Thoracic aorta (tissue), 2 donors: ENCODE measurements at places on chromosomes 4 and X.

DNA sequence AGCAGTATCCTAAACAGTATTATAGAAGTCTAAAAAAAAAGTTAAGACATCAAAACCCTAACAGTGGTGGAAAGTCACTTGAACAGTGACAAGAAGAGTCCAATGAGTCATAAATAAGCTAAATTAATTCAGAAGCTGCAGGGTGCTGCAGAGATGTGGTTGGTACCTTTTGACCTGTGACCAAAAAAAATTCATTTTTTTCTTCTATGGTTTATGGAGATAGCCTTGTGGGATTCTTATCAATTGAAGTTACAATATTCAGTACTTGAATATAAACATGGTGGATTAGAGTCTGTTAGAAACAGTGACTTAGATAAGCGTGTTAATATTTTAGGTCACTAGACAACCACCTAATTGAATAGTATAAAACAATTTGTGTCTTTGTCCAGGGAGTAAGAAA, 35.4 kb downstream of the CCSER1 start:
- DNase-seq = no peak

DNA sequence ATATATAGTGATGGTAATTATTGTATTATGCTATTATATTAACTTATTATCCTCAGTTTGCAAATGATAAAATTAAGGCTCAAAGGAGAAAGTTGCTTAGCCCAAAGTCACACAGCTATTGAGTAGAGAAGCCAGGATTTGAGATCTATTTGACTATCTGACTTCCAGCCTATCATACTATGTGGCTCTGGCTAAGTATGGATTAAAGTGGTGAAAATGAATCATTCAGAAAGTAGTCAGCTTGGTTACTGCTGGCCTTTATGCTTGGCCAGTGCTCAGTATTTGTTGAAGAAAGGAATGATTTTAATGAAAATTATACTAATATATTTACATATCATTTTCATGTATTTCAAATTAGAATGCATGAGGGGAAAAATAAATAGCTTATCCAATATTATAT, 219.8 kb downstream of the SHROOM3 start:
- no peak for DNase-seq

- no peak for DNase-seq
Observed at GRCh38 chr4:115671581-115671980, 558.2 kb upstream of the NDST4 start.

- DNase-seq = no peak
Observed at GRCh38 chr4:125091-125771, 930 bp downstream of the ZNF718 start.

- DNase-seq = no peak
Observed at GRCh38 chr4:152635851-152636250, 43.9 kb downstream of the TMEM154 start.

DNA sequence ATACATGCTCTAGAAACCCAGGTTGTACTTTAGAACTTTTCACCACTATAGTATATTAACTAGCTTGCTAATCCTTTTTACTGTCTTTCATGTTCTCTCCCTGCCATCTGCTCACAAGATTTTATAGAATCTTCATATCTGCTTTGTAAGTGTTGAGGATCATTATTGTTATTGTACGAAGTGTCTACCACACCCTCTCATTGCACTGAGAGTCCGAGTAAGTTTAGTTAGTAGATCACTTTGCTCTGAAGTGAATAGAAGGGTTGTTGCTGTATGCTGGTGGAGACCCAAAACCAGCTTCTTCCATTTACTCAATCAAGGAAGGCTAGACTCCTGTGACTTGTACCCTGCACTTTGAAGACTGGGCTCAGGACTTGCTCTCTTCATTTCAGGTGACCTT, 17.1 kb downstream of the GAB1 start:
- no peak for DNase-seq

- DNase-seq = peak; percentile 2
Observed at GRCh38 chrX:43750248-43750676, 94.2 kb downstream of the MAOA start.

- DNase-seq = no peak
Observed at GRCh38 chrX:54447461-54447860, 7.3 kb downstream of the TSR2 start.

DNA sequence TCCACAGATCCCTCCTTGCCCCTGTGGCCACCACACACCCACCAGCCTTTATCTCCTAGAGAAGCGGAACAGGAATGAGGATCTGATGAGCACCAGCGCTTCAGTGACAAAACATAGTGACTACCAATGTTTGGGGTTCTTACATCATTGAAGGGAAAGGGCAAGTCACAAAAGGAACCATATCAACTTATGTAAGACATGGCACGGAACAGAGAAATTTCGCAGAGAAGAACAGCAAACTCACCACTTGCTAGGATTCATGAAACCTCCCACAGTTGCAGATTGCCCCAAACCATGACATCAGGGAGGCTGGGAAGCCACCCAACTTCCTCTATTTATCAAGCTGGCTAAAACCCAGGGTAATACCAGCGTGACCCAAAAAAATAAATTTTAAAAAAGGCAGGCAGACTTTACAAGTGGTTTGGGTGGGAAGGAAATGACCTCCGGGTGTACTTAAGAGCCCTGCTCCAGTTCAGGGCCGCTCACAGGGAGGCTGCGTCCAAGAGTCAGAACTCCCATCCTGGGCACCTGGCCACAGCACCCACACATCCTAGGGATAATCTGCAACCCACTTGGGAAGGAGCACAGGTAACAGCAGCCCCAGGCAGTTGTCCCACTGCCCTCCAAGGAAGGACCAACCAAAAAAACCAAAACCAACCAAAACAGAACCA, 36.0 kb downstream of the ADGRG2 start:
- no peak for DNase-seq
